ENCODE measurements at places on chromosomes 11 and 22. TPM values are rescaled to one million over a fixed set of nuclear protein-coding genes. Genes with fewer than 3 reads are reported as not detected.

GRCh38 chr22:26362471-26362870, 66.6 kb upstream of the ASPHD2 start:
- no peak for DNase-seq

DNA sequence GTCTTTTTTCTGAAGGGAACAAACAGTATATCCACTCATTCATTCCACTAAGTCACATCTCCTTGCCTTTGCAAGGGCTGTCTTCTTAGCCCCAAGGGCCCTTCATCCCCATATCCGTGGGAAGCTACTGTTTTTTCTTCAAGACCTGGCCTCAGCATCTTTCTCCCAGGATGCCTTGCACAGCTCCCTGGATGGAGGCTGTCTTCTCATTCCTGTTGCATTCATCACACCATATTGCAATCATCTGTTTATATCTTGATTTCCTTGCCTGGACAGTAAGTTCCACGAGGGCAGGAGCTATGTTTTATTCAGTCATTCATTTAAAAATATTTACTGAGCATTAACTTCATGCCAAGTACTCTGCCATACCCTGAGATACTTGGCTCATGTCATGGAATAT, 29.3 kb upstream of the NECTIN1 start:
- no peak for DNase-seq

Gene GLYAT
- total RNA-seq, result not detected

Gene OLFML1
- not detected for total RNA-seq

GRCh38 chr22:43828725-43828997, 16.6 kb upstream of the EFCAB6 start:
- no peak for DNase-seq

Gene CARNS1
- total RNA-seq, result 0.83 TPM

DNA sequence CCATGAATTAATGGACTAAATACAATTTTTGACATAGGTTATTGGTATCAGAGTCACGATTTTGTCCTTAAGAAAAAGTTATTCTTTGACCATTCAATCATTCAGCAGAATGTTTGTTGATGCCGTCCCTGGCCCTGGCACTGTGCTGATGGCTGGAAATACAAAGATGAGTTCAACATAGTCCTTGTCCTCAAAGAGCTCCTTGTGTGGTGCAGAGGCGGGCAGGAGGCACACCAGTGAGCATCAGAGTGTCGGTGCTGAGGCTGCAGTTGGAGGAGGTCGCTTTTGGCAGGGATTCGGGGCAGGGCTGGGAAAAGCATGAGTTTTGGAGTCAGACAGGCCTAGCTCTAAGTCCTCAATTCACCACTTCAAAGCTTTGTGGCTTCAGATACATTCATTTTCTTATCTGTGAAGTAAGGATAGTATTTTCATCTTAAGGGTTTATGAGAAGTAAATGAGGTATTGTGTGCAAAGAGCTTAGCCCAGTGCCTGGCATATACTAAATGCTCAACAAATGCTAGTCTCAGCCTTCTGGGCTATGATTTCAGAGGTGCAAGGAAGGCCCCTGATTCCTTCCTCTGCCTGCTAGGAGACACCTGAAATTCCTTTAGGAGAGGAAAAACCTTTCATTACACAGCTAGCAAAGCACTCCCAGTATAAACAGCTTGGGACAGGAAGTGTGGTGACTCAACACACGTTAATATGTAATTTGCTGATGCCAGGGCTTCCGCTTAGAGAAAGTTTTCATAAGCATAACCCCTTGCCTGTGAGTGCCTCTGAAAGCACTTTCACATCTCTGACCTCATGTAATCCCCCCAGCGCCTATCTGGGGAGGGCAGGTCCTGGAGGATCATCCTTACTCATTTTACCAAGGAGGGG, 113.8 kb downstream of the NECTIN1 start:
- DNase-seq, result no peak

DNA sequence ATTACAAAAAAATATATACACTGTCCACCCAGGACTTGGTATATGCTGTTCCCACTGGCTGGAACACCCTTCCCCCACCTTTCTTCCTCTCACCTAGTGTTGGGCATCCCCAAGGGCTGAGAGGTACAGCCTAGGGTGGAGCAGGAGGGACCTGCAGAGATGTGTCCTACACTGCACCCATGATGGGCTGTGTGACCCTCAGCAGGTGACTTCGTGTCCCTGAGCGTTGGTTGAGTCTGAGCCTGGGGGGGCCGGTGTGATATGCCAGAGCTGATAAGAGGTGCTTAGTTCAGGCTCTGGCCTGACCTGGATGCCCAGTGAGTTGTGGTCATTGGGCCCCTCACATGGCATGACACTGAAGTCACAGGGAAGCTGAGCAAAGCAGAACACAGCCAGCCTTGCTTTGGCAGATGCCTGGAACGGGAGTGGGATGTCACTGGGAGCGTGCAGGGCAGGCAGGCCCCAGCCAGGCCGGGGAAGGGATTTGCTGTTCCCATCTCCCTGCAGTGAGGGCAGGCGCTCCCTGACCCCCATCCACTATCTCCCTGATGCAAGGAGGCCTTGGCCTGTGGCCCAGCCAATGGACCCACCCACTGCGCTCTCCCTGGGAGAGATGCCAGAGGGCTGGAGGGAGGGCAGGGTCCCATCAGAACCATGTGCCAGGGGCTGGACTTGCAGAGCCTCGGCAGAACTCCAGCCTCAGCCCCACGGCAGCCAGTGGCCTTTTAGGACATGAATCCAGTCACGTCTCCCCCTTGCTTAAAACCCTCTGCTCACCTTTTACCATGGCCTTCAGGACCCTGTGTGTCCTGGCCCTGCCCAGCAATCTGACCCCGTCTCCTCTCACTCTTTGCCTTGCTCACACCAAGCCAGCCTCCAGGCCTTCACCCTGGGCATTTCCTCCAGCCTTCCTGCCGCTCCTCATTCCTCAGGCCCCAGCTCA, 138.9 kb downstream of the MN1 start:
- DNase-seq, result no peak

Gene GAS2
- total RNA-seq, result 2.0 TPM

GRCh38 chr11:114818382-114818781, 140.1 kb downstream of the NXPE2 start:
- peak; percentile 43 for DNase-seq

DNA sequence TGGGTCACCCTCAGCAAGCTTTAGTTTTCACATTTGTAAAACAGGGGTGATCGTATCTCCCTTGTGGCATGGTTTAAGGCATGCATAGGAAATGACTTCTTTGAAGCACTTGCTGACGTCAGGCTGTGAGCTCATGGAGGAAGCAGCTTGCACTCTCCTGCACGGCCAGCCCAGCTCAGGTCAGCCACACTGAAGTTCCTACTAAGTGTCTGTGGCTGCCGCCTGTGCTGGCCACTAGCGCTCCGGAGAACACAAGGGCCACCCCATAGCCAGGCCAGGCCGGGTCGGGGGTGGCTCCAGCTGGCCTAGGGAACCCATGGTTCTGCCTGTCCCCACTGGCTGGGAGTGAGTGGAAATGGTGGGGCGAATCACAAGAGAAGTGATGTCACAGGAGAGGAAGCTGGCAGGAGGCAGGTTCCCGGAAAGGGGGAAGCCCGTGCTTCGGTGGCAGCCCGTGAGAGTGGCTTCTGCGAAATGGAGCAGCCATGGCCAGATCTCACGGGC, 28.2 kb downstream of the KCTD17 start:
- DNase-seq, result peak; percentile 96

Gene MRGPRE
- not detected for total RNA-seq

DNA sequence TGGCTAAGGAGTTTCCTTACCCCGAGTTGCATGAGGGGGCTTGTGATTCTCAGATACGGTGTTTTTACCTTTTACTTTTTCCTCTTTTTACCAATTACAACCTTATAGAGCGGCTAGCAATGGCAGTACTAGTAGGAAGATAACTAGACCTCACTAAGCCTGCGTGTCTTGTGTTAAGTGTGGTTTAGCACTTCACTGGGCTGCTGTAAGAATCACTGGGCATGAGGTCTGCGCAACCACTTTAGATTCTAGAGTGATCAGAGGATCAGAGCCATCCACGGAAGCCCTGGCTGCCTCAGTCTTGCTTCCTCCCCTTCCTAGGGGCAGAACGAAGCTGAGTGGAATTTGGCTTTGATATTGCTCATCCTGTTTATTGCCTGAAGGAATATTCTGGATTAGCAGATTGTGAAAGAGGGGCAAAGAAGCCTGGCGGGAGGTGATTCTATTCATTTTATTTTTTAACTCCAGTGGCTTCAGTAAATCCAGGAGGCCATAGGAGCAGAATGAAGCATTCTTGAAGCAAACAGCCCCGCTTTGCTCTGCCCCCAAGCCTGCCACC, 88.5 kb downstream of the GRAMD1B start:
- no peak for DNase-seq

DNA sequence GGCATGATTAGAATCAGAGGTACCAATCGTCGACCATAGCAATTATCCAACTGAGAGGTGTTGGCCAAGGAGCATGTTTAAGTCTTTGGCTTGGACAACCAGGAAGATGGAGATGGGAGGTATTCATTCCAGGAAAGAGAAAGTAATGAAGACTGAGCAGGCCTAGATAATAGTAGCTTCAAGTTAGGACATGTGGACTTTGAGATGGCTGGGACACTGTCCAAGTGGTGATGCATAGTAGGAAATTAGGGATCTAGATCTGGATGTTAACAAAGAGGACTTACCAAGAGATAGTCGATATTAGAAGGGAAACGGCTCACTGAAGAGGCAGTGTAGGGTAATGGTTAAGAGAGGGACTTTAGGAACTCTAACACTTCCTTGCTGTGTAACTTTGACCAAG, 266.7 kb downstream of the FAM76B start:
- DNase-seq, result no peak

DNA sequence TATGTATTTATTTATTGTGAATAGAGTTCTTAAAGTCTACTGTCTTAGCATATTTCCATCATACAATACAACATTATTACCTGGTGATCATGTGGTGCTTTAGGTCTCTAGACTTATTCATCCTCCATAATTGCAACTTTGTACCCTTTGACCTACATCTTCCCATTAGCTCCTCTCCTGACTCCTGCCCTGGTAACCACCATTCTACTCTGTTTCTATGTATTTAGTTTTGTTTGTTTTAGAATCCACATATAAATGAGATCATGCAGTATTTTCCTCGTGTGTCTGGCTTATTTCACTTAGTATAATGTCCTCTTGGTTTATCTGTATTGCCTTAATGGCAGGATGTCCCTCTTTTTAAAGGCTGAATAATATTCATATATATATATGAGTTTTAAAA, 22.7 kb downstream of the NCAM1 start:
- no peak for DNase-seq

DNA sequence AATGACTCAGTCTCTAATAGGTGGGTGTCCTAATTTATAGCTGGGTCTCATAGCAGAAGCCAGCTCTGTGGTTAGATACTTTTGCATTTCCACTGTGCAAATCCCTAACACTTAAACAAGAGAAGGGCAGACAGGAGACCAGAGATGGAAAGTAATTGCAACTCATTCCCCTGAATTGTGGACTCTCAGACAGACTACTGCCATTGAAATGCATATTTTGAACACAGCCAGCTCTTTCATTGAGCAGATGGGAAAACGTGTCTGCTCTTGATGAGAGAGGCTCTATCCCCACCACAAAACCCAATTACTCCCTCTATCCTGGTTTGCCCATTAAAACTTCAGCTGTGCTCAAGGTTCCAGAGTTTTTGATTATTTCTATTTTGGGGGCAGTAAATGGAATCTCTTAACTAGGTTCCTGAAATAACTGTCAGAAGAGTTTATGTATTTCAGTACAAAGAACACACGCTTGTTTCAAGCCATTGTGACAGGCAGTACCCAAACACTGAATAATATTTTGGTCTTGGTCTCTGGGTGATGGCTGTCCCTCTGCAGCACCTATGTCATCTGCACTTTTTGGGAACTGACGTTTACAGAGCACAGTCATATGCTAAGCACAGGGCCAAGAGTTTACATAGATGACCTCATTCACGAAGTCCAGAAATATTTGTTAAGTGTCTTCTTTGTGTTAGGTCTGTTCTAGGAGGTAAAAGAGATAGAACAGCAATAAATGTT, 41.7 kb downstream of the FAM227A start:
- DNase-seq, result no peak

DNA sequence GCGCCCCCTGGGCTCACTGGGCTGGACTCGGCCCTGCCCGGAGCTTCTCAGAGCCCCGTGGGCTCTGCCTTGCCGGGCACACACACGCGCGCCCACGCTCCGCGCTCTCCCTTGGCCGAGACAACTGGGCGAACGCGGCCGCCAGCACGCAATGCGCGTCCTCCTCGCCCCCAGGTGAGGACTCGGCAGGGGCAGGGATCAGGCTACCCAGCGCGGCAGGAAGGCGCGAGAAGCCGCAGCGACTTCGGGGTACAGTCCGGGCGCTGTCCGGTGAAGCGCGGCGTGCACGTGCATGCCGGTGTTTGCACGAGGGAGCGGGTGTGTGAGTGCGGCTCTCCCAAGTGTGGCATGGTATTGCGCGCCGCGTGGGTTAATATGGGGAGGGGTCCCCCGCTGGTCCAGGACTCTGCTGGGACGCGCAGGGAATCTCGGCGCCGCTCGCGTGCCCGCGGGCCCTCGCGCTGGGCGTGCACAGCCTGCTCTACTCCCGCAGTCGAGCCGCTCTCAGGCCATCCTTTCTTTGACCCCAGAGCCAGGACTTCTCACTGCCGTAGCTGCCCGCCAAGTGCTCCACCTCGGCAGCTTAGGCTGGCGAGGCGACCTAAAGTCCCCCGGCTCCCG, 5.4 kb downstream of the WNT7B start:
- no peak for DNase-seq

DNA sequence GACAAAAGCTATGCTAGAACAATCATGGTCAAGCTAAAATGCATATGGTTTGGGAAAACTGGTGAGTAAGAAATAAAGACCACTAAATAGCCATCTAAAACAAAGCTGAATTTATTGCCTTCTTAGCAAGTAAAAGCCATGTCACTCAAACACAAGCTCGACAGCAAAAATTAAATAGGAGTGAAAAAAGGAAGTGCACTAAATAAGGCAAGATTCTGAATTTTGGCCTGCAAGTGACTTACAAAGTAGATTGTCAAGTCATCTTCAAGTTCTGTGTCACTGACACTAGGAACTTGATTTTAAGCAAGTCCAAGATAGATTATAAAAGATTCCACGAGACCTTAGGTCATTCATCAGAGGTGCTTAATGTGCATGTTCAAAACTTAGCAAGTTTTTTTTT, 27.4 kb downstream of the TUG1 start:
- no peak for DNase-seq

- DNase-seq, result peak; percentile 53
Measured at GRCh38 chr22:19846620-19847344, 7.9 kb downstream of the GNB1L start.

Gene SYT12
- total RNA-seq, result not detected

- DNase-seq, result no peak
Measured at GRCh38 chr22:49321477-49322055, 506.1 kb downstream of the BRD1 start.

- DNase-seq, result no peak
Measured at GRCh38 chr22:37070334-37070733, 18.8 kb downstream of the KCTD17 start.

Gene CNGA4
- total RNA-seq, result not detected

- peak; percentile 57 for DNase-seq
Measured at GRCh38 chr22:44154436-44154942, 26.2 kb upstream of the PARVG start.

Data from activated CD4-positive, alpha-beta T cell treated with anti-CD3 and anti-CD28 coated beads, Interleukin-2, amount 10 ng/mL, durations not matched to agents 24 days and 14 days (primary cell).